ENCODE measurements at places on chromosomes 16 and 17.
A peak's percentile ranks its signal among the peaks of the same experiment; 100 is the strongest.

- DNase-seq = peak; percentile 47
Measured at GRCh38 chr17:54900457-54901229, at the start of gene TOM1L1. TOM1L1 (plus strand) TSS chr17:54900852; CDS start chr17:54900866, 14 bp downstream.

GRCh38 chr17:75505640-75506039, 9.7 kb downstream of the CASKIN2 start:
- no peak for DNase-seq

GRCh38 chr17:43907425-43907981, at the start of gene MPP2:
MPP2 (minus strand) TSS chr17:43907536; CDS start chr17:43904460, 3,076 bp downstream.
- DNase-seq = peak; percentile 93

GRCh38 chr16:88352261-88353200, 30.2 kb upstream of the ZNF469 start:
- no peak for DNase-seq

GRCh38 chr17:4591529-4591928, 7.2 kb downstream of the SMTNL2 start:
- DNase-seq = no peak

- DNase-seq = no peak
Measured at GRCh38 chr16:23858542-23858941, 22.8 kb downstream of the PRKCB start.

GRCh38 chr17:32264823-32265191, 825 bp upstream of the RHBDL3 start:
- DNase-seq = no peak

DNA sequence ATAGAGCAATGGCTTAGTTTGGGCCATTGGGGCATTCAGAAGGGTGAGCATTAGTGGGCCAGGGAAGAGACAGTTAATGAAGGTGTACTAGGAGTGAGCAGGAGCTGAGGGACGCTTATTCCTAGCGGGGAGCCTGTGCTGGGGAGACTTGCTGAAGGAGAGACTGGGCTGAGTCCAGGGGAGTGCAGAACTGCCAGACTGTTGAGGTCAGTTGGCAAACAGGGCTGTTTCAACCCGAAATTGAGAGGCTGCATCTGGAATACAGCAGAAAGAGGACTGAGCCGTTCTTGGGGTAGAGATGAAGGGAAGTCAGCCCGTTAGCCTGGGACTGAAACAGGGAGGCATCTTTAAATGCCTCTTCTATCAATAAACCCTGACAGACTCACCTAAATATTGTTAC, 33.2 kb downstream of the MAP2K6 start:
- no peak for DNase-seq

DNA sequence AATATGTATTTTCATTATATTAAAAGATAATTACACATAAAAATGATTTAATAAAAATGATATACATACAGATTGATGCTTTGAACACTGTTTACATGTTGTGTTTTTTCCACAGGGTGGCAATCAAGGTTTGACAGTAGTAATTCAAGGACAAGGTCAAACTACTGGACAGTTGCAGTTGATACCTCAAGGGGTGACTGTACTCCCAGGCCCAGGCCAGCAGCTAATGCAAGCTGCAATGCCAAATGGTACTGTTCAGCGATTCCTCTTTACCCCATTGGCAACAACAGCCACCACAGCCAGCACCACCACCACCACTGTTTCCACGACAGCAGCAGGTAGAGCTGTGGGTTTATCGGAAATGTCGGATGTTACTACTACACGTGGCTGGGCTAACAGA, 52.2 kb downstream of the C17orf58 start:
- no peak for DNase-seq

DNA sequence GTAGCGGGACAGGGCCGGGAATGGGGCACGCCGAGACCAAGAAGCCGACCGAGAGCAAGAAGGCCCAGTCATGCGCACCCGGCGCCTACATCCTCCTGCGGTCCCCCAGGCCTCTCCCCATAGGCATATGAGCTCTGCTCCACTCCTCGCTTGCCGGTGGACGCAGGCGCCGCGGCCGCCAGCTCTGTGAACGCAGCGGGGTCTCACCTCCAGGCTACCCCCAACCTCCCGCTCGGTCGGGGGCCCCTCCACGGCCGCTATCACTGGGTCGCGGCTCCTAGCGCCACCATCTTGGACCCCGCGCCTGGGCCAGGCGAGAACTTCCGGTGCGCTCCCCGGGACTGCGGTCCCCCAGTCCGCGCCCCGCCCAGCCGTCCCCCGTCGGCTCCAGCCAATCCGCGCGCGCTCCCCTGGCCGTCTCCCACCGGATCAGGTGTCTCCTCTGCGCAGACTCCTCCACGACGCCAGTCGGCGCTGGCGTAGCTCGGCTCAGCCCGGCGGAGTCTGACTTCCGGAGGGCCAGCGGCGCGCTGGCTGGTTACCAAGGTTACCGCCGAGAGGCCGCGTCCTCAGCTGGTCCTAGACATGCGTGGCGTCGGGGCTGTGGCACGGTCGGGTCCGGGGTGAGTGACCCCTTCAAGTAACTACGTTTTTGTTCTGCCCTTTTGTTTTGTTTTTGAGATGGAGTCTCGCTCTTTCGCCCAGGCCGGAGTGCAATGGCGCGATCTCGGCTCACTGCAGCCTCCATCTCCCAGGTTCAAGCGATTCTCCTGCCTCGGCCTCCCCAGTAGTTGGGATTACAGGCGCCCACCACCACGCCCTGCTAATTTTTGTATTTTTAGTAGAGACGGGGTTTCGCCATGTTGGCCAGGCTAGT, at the start of gene ZNF594:
ZNF594 (minus strand) TSS at position 328 of the 877 bp plus-strand sequence. CDS start 7,612 bp downstream, outside the sequence.
- DNase-seq = peak; percentile 91

DNA sequence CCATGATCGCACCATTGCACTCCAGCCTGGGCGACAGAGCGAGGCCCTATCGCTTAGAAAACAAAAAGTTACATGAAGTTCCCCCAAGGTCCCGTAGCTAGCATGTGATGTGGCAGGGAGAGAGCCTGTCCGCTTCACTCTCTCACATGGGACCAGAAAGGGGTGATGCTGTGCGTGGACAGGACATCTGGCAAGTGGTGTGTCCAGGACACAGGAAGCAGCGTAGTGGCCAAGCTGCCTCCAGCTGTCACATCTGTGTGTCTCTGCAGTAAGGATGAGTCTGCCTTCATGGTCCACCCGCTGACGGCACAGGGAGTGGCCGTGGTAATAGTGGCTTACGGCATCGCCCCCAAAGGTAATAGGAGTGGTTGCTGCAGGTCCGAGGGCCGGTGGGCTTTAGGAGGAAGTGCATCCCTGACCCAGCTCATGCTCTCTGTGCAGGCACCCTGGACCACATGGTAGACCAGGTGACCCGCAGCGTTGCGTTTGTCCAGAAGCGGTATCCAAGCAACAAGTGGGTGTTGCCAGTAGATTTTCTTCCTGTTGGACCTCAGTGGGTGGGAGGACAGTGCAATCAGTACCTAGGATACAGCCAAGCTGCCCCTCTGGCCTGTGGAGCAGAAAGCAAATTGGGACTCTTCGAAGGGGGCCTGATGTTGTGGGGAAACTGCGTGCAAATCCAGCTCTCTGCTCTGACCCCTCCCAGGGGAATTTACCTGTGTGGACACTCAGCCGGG, 9.5 kb upstream of the BIRC5 start:
- no peak for DNase-seq
